Activated naive CD8-positive, alpha-beta T cell treated with anti-CD3 and anti-CD28 coated beads for 36 hours (primary cell): ENCODE measurements at places on chromosomes 7 and 10. TPM values are rescaled to one million over a fixed set of nuclear protein-coding genes. Genes with fewer than 3 reads are reported as not detected.

CFAP58 gene
- 0.41 TPM for total RNA-seq

LRIT1 gene
- total RNA-seq = not detected

OGA gene
- total RNA-seq = 100 TPM

AHCYL2 gene
- total RNA-seq = 6.8 TPM

GRCh38 chr10:118459642-118460193 lies 117.6 kb upstream of the FAM204A start:
- H3K36me3 ChIP-seq = no peaks in the 10 kb centered on the region
- peaks cover 37% of the 10 kb centered on the region for H3K27me3 ChIP-seq
- H3K4me1 ChIP-seq = peaks cover 2% of the 10 kb centered on the region
- no peak overlapping the region for H3K4me3 ChIP-seq
- no peak overlapping the region for H3K27ac ChIP-seq

GRCh38 chr7:43204081-43204480 lies 91.6 kb downstream of the HECW1 start:
- no peak overlapping the region for H3K4me3 ChIP-seq
- H3K4me1 ChIP-seq = no peaks in the 10 kb centered on the region
- H3K27me3 ChIP-seq = peaks cover 24% of the 10 kb centered on the region
- DNase-seq = no peak

- H3K36me3 ChIP-seq = no peaks in the 10 kb centered on the region
- DNase-seq = no peak
- H3K27ac ChIP-seq = no peak overlapping the region
- H3K4me3 ChIP-seq = no peak overlapping the region
- no peaks in the 10 kb centered on the region for H3K27me3 ChIP-seq
Observed at GRCh38 chr10:91569522-91569921, 63.3 kb downstream of the PPP1R3C start.

GRCh38 chr10:130300608-130301020 lies 164.4 kb downstream of the GLRX3 start:
- H3K36me3 ChIP-seq = peaks cover 19% of the 10 kb centered on the region
- H3K27me3 ChIP-seq = no peaks in the 10 kb centered on the region
- DNase-seq = peak; percentile 36
- H3K27ac ChIP-seq = no peak overlapping the region
- H3K4me3 ChIP-seq = peak overlapping the region; percentile 48
- no peaks in the 10 kb centered on the region for H3K4me1 ChIP-seq

GRCh38 chr7:117479225-117480054 lies at the start of gene CFTR:
CFTR (plus strand) TSS chr7:117480025; CDS start chr7:117480095, 70 bp downstream.
- no peak within 1 kb of the TSS for H3K27ac ChIP-seq
- peaks cover 35% of the 10 kb centered on the region for H3K27me3 ChIP-seq
- no peaks in the 10 kb centered on the region for H3K36me3 ChIP-seq
- H3K4me1 ChIP-seq = peaks cover 2% of the 10 kb centered on the region
- H3K4me3 ChIP-seq = no peak within 1 kb of the TSS

DNA sequence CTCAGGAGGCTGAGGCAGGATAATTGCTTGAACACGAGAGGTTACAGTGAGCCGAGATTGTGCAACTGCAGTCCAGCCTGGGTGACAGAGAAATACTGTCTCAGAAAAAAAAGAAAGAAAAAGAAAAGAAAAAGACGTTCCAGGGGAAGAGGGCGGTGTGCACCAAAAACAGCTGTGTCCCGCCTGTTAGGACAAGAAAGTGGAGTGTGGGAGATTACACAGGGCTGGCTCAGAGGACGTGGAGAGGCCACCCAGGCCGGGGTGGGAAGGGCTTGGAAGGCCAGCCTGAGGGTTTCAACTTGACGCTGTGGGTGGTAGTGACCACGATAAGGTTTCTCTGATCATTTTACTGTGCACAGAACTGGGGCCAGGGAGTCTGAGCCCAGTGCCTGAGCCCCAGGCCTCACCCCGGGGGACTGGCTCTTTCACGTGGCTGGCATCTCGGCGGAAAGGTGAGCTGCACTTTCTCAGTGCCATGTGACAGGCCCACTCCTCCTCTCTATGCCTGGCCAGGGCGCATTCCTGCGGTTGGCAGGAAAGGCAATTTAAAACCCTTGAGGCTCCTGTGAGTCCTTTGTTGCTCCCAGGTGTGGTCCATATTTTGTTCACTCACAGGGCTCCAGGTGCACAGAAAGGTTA lies 13.9 kb downstream of the RHBDD2 start:
- H3K27ac ChIP-seq = no peak overlapping the region
- H3K4me1 ChIP-seq = peaks cover 9% of the 10 kb centered on the region
- no peak overlapping the region for H3K4me3 ChIP-seq
- no peak for DNase-seq

DNA sequence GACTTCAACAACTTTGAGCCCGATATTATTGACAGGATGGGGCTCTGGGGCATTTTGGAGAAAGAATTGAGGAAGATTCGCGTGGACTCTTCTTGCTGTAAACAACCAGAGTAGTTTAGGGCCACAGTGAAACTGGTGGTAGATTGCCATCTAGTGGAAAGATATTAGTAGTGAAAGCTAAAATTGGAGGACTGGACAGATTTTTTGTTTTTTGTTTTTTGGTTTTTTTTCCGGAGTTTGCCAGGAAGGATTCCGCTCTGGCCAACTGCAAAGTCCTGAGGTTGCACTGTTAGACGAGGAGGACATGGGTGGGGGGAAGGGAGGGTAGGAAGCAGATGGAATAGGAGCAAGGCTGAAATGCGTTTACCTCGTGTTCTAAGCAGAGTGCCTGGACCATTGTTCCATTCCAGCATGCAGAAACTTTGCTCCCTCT lies 11.7 kb downstream of the NOBOX start:
- H3K4me3 ChIP-seq = peak overlapping the region; percentile 60
- H3K27me3 ChIP-seq = no peaks in the 10 kb centered on the region
- no peak overlapping the region for H3K27ac ChIP-seq
- no peak for DNase-seq
- peaks cover 2% of the 10 kb centered on the region for H3K4me1 ChIP-seq

DNA sequence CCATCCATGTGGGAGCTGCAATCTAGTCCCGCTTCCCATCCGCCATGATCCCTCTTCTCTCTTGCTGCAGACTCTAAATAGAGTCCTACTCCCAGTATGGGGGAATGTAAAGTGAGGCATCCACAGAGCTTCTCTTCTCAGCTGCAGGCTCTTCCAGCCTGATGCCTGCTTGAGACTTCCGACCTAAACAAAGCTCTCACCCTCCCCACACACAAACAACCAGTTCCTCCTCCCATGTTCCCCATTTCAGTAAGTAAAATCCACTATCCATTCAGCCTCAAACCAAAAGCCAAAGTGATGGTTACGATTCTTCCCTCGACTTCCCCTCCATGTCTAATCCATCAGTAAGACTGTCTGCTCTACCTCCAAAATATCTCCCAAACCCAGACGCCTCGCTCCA lies 108.2 kb upstream of the NFE2L3 start:
- DNase-seq = no peak
- no peak overlapping the region for H3K27ac ChIP-seq
- H3K4me3 ChIP-seq = no peak overlapping the region
- peaks cover under 1% of the 10 kb centered on the region for H3K4me1 ChIP-seq
- no peaks in the 10 kb centered on the region for H3K36me3 ChIP-seq

DNA sequence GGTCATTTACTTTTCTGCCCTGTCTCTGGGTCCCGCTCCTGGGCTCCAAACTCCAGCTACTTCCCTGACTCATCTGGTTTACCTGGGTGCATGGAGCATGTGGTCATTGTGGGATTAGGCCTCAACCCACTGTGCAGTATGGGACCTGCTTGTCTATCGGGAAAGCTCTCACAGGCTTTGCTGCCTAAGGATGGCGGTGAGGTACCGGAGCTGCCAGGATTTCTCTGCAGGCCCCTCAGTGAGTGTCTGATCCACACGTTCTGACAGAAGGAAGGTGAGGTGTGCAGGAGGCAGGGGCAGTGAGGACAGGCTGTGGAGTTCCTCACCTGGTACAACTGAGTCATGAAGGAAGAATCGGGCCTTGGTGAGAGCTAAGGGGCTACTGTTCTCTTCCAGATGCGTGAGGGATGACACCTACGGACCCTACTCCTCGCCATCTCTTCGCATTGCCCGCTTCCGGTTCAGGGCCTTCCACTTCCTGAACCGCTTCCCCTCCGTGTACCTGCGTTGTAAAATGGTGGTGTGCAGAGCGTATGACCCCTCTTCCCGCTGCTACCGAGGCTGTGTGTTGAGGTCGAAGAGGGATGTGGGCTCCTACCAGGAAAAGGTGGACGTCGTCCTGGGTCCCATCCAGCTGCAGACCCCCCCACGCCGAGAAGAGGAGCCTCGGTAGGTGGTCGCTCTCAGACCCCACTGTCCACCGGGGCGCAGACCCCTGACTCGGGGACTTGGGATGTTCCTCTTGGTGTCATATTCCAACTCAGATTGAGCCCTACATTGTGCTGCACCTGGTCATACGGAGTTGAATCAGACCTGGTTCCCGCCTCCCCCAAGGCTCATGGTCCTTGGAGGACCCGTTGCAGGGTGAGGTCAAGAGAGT lies 56.7 kb downstream of the C10orf120 start:
- H3K27me3 ChIP-seq = no peaks in the 10 kb centered on the region
- H3K4me1 ChIP-seq = no peaks in the 10 kb centered on the region
- DNase-seq = no peak
- no peak overlapping the region for H3K4me3 ChIP-seq
- no peaks in the 10 kb centered on the region for H3K36me3 ChIP-seq

DNA sequence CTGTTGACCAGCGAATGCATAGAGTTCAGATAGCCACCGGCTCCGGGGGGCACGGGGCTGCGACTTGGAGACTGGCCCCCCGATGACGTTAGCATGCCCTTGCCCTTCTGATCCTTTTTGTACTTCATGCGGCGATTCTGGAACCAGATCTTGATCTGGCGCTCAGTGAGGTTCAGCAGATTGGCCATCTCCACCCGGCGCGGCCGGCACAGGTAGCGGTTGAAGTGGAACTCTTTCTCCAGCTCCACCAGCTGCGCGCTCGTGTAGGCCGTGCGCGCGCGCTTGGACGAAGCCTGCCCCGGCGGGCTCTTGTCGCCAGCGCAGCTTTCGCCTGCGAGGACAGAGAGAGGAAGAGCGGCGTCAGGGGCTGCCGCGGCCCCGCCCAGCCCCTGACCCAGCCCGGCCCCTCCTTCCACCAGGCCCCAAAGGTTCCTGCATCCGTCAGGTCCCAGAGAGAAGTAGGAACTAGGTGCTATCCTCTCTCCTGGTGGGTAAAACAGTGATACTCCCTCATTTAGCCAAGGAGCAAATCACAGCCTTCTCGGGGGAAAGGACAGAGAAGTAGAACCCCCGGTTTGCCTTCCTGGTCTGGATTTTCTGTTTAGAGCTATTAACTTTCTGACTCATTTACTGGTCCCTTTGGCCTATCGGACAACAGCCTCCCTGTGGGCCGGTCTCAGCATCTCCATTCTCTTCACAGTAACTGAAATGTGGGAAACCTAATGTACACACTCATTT lies 6.1 kb upstream of the HOXA2 start:
- H3K27me3 ChIP-seq = peaks cover 30% of the 10 kb centered on the region
- no peak overlapping the region for H3K27ac ChIP-seq
- no peaks in the 10 kb centered on the region for H3K36me3 ChIP-seq
- H3K4me1 ChIP-seq = no peaks in the 10 kb centered on the region

DNA sequence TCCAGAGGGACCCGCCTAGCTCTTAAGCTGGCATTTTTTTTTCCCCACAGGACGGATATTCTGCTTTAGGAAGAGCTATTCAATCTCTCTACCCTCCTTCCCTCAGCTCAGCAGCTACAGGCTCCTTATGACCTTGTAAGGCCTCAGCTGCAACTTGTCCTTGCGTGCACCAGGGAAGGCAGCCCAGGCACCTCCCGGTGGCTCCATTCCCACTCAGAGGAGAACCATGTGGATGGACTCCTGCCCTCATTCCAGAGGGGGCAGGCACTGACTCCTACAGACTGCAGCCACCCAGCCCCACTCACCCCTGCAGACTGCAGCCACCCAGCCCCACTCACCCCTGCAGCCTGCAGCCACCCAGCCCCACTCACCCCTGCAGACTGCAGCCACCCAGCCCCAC lies 73.7 kb downstream of the ITIH5 start:
- no peak overlapping the region for H3K4me3 ChIP-seq
- H3K4me1 ChIP-seq = peaks cover 5% of the 10 kb centered on the region
- no peak overlapping the region for H3K27ac ChIP-seq
- no peaks in the 10 kb centered on the region for H3K36me3 ChIP-seq
